ENCODE measurements at places on chromosomes 3 and 15.

DNA sequence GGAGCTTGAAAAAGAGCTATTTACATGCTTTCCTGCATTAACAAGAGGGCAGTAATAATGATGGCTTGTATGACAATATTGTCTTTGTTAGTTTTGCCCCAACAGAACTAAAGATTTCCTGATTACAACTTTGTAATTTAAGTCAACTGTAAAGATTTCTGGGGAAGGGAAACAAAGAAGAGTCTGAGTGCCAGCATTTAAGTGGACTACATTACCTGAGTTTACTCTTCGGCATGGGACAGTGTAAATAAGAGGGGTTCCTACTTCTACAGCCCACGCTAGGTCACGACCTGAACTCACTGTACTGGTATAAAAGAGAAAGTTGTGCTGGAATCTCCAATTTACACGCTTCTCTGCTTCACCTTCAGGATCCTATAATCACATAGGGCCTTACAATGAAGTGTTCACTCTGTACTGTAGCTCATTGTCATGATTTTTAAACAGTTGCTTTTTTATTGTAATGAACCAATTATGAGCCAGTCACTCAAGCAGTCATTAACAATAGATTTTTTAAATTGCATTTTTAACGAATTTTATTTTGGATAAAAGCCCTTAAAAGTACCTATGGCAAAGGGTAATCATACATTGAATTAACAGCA, 39.6 kb downstream of the DPH6 start:
- no peak for DNase-seq

GRCh38 chr3:161552984-161553560, 56.5 kb downstream of the OTOL1 start:
- no peak for DNase-seq

GRCh38 chr15:57732526-57733331, 26.2 kb downstream of the POLR2M start:
- DNase-seq = peak; percentile 53

DNA sequence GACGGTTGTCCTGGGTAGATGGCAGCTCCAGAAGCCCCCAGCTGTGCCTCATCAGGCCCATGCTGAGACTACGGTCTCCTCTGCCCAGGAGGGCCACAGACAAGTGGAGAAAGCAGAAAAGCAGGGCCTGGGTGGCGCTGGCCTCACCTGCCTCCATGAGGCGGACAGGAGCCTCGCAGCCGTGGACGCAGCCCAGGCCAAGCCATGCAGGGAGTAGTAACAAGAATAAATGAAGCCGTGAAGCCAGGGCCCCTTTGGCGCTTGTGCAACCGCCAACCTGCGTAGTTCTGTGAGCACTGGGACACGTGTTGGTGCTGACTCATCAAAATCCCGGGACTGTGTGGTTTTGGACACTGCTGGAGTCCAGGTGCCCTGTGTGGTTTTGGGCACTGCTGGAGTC, 12.3 kb upstream of the MUC4 start:
- DNase-seq = no peak

- DNase-seq = no peak
Measured at GRCh38 chr3:187946163-187946691, 201.0 kb upstream of the BCL6 start.

Data from activated CD4-positive, alpha-beta T cell treated with anti-CD3 and anti-CD28 coated beads, Interleukin-2, Interleukin-4, amounts not matched to agents 100 ng/mL and 50 ng/mL, durations not matched to agents 16 hours and 8 hours (primary cell).